ENCODE measurements at places on chromosomes 7 and 10. TPM values are rescaled to one million over a fixed set of nuclear protein-coding genes. Genes with fewer than 3 reads are reported as not detected.

Gene OR2A5
- not detected for polyA plus RNA-seq

Gene DENND2A
- polyA plus RNA-seq: not detected

Gene JMJD1C
- polyA plus RNA-seq: 16.0 TPM

Gene ASAH2B
- polyA plus RNA-seq: 2.3 TPM

Gene ADAMTS14
- polyA plus RNA-seq: 0.37 TPM

Gene SLC13A4
- polyA plus RNA-seq: not detected

Gene RNF133
- not detected for polyA plus RNA-seq

Gene GRM3
- not detected for polyA plus RNA-seq

Gene BICC1
- polyA plus RNA-seq: not detected

Gene COL28A1
- not detected for polyA plus RNA-seq

- no peak for DNase-seq
- H3K36me3 ChIP-seq: no peaks in the 10 kb centered on the region
- no peak overlapping the region for H3K27ac ChIP-seq
- H3K4me3 ChIP-seq: no peak overlapping the region
These were observed 35.8 kb upstream of the LYZL1 start for GRCh38 chr10:29252811-29253689.

DNA sequence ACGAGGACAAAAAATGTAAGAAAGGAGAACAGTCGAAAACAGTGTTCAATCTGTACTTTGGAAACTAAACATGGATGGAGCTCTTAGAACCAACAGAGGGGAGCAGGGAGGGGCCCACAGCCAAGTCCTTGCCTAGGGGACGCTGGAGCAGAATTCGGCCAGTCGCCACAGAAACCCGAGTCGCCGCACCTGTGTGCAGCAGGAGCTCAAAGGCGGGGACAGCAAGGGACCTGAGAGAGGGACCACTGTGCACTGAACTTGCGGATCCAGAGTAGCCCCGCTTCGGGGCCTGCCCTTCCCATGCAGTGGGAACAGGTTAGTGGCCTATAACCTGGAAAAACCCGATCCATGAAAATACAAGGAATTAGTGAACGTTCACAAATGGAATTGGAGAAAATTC is 68.1 kb downstream of the SEC61G start:
- no peak for DNase-seq
- no peak overlapping the region for H3K4me3 ChIP-seq
- no peaks in the 10 kb centered on the region for H3K36me3 ChIP-seq
- no peaks in the 10 kb centered on the region for H3K27me3 ChIP-seq
- H3K27ac ChIP-seq: no peak overlapping the region

- DNase-seq: peak; percentile 75
- peaks cover 3% of the 10 kb centered on the region for H3K27me3 ChIP-seq
- peaks cover 56% of the 10 kb centered on the region for H3K4me1 ChIP-seq
- H3K27ac ChIP-seq: no peak overlapping the region
These were observed 2.7 kb downstream of the KCNIP2 start for GRCh38 chr10:101840741-101841453.

DNA sequence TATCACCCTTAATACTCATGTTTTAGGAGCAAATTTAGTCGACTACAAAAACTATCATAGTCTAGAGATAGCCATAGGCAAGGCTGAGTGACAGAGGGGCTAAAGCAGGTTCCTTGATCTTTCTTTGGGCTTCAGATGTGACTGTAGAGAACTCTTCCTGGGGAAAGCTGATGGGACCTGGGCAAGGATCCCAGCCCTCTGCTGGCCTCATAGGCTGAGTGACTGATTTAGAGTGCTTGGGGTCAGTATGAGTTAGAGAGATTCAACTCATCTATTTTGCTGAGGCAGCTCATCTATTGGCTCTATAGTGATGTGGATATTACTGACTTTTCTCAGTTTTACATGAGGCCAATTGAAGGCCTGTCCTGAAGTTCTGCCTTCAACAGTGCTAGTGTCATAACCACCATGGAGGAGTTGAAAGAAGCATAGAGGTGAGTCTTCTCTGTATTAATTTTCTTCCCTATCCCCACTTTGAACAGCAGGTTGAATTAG is 81.6 kb downstream of the SAMD9 start:
- peaks cover 9% of the 10 kb centered on the region for H3K36me3 ChIP-seq
- H3K4me3 ChIP-seq: no peak overlapping the region
- no peak overlapping the region for H3K27ac ChIP-seq
- DNase-seq: no peak
- H3K4me1 ChIP-seq: no peaks in the 10 kb centered on the region

- H3K4me1 ChIP-seq: peaks cover 7% of the 10 kb centered on the region
- H3K27me3 ChIP-seq: peaks cover 8% of the 10 kb centered on the region
- H3K4me3 ChIP-seq: no peak overlapping the region
- H3K27ac ChIP-seq: no peak overlapping the region
These were observed 13.1 kb upstream of the CAMK2G start for GRCh38 chr10:73887294-73888039.

DNA sequence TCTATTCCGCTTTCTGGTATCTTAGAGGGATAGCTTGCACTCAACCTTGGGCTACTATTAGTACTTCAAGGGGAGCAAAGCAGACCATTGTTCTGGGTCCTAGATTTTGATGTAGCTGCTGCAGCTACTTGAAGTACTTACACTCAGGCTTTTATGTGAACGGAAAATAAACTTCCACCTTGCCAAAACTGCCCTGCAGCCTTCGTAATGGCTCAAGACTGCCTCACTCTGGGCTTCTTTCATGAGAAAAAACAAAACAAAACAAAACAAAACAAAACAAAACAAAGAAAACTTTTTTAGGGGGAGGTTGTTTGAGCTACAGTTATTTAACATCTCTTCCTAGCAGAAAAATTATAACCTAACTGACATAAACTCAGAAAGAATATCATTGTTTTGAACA is 19.4 kb upstream of the EPHB6 start:
- H3K27me3 ChIP-seq: peaks cover under 1% of the 10 kb centered on the region
- H3K4me1 ChIP-seq: no peaks in the 10 kb centered on the region
- H3K27ac ChIP-seq: no peak overlapping the region
- H3K4me3 ChIP-seq: no peak overlapping the region
- no peaks in the 10 kb centered on the region for H3K36me3 ChIP-seq

DNA sequence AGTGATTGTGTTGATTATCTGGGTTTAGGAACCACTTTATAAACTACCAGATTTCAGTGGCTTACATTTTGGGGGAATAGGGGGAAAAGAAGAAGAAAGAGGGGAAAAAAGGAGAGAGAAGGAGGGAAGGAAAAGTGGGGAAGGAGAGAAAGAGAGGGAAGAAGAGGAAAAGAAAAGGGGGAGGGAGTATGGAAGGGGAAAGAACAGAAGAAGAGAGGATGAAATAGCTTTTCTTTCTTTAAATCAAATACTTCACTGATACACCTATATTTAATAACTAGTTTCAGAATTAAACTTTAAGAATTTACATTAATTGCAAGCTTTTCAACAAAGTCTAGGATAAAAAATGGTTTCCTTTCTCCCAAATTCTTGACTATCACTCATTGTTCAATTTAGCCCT is 289.6 kb downstream of the SDHAF3 start:
- no peak overlapping the region for H3K4me3 ChIP-seq
- H3K4me1 ChIP-seq: no peaks in the 10 kb centered on the region
- H3K36me3 ChIP-seq: no peaks in the 10 kb centered on the region

DNA sequence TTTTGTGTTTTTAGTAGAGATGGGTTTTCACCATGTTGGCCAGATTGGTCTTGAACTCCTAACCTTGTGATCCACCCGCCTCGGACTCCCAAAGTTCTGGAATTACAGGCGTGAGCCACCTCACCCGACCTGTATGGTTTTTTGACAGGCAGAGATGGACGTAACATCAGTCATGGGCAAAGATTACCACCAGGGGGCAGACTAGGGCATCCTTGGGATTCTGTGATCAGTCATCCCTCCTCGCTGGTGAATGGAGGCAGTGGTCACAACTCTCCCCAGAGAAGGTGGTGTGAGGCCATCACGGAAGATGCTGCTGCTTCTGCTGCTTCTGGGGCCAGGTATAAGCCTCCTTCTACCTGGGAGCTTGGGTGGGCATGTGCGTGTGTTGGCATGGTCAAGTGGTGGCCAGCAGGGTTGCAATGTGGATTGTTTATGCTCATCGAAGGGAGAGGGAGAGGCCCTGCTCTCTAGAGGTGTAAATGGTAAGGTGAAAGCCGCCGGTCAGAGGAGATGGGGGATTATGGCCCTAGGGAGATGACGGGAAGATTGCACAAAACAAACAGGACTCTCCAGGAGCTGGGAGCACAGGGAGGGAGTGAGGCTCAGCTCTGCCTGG is 122.7 kb upstream of the PRSS1 start:
- H3K4me1 ChIP-seq: peaks cover 3% of the 10 kb centered on the region
- no peak overlapping the region for H3K4me3 ChIP-seq
- H3K27ac ChIP-seq: no peak overlapping the region
- H3K36me3 ChIP-seq: no peaks in the 10 kb centered on the region

GRCh38 chr7:150852371-150852905 is at the start of gene AOC1:
TSS of gene AOC1 (plus strand) at chr7:150852517. CDS start at chr7:150856471, 3,954 bp downstream.
- no peak within 1 kb of the TSS for H3K4me3 ChIP-seq
- peaks cover 14% of the 10 kb centered on the region for H3K27me3 ChIP-seq
- no peaks in the 10 kb centered on the region for H3K4me1 ChIP-seq
- H3K27ac ChIP-seq: no peak within 1 kb of the TSS
- DNase-seq: no peak
- H3K36me3 ChIP-seq: no peaks in the 10 kb centered on the region

- DNase-seq: no peak
- peaks cover 64% of the 10 kb centered on the region for H3K4me1 ChIP-seq
- H3K4me3 ChIP-seq: no peak overlapping the region
- peak overlapping the region; percentile 34 for H3K27ac ChIP-seq
- peaks cover 1% of the 10 kb centered on the region for H3K27me3 ChIP-seq
These were observed 11.8 kb downstream of the NACAD start for GRCh38 chr7:45076946-45077345.

GRCh38 chr10:72337722-72338121 is 17.0 kb downstream of the DNAJB12 start:
- H3K4me1 ChIP-seq: peaks cover 63% of the 10 kb centered on the region
- no peak for DNase-seq
- peak overlapping the region; percentile 23 for H3K27ac ChIP-seq
- H3K27me3 ChIP-seq: peaks cover 23% of the 10 kb centered on the region

DNA sequence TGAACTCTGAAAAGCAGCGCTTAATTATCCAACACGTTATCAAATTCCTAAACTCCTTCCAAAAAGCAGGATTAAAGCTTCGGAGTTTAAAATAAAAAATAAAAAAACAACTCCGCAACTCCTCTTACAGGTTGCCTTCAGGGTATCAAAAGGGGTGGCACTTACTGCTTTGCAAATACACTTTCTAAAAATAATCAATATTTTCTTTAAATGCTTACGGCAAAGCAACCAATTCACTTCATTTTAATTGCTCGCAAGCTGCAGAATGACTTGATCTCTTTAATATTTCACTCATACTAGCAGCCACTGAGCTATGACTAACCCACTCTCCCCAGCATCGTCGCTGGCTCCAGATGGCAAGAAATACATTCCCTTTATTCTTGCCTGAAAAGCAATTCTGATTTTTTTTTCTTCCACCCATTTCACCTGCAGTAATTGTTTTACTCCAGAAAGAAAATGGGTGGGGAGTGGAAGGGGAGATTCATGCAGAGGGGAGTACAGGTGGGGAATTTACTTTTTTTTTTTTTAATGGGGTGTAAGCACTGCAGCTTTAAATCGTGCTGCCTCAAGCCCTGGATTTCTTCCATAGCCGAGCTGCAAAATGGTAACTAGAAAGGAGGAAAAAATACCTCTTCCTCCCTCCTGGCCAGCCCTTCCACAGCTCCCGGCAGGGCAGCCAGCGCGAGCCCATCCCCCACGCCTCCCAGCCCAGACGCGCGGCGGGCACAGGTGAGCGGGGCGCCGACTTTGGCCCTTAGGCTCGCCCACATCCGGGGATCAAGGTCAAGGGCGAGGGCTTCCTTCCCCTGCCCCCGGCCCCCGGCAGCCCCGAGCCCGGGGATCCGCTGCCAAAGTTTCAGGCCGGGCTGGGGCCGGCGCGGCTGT is 54.2 kb upstream of the FHIP2A start:
- H3K27me3 ChIP-seq: peaks cover 5% of the 10 kb centered on the region
- peak; percentile 1 for DNase-seq
- H3K36me3 ChIP-seq: no peaks in the 10 kb centered on the region

DNA sequence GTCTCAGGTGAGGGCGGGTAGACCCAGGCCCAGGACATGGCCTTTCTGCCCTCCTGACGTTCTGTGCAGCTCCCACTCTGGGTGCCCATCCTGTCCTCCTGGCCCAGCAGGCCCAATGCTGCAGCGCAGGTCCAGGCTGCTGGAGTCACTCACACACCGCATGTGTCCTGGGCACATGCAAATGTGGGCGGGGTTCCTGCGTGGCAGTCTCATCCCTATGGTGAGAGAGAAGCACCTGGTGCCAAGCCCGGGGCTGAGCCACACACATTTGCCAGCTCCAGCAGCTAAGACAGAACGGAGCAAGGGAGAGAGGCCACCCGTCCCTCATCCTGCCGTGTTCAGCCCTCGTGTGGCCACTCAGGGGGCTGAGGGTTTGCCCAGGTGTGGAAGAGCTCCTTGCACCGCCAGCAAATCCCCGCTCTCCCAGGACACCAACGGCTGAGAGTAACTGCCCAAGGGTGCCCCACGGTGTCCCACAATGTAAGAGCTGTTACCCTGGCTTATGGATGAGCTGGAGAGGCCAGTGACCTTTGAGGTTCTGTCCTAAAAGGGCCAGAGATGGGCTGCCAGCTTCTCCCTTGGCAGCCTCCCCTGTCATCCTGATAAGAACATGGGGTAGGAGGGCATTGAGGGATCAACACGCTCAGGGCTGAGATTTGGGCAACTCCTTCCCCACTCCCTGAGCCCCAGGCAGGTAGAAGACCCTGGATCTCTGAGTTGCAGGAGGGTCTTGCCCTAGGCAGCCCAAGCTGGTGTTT is 4.4 kb downstream of the FUOM start:
- no peak overlapping the region for H3K27ac ChIP-seq
- no peaks in the 10 kb centered on the region for H3K27me3 ChIP-seq
- no peaks in the 10 kb centered on the region for H3K4me1 ChIP-seq
- H3K36me3 ChIP-seq: no peaks in the 10 kb centered on the region
- no peak overlapping the region for H3K4me3 ChIP-seq
- no peak for DNase-seq

DNA sequence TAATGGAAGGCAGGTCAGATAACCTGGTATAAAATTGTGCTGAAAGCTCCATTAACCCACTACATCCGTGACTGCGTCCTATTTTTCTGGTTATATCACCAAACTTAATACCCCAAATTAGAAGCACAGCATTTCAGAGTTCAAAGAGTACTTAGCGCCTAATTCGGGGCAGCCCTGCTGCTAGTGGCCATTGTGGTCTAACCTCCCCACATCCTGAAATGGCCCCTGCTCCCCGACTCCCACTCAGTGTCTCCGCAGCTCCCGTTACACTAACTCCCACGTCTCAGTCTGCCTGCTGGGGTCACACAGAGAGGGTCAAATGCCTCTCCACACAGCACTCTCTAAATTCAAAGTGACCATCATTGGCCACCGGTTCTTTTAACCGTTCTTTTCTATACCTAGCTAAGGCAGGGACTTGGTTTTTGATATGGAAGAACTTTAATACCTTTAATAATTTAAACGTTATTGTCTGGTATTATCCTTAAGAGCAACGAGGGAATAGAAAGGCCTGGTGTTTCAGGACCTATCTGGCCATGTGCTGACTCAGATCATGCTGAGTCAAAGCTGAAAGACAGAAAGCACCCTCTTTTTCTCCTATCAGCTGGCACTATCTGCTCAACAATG is 117.1 kb downstream of the KMT2E start:
- peak; percentile 17 for DNase-seq
- peaks cover 28% of the 10 kb centered on the region for H3K4me1 ChIP-seq

GRCh38 chr10:131645756-131646155 is 255.1 kb upstream of the PPP2R2D start:
- no peak overlapping the region for H3K4me3 ChIP-seq
- no peak overlapping the region for H3K27ac ChIP-seq
- no peak for DNase-seq

Data from immature natural killer cell (primary cell).